ENCODE measurements at places on chromosomes 2 and 18.

GRCh38 chr18:49028091-49028490 lies 77.3 kb upstream of the SMAD7 start:
- no peak for DNase-seq

- no peak for DNase-seq
These were observed 127.6 kb upstream of the HS6ST1 start for GRCh38 chr2:128446049-128446873.

DNA sequence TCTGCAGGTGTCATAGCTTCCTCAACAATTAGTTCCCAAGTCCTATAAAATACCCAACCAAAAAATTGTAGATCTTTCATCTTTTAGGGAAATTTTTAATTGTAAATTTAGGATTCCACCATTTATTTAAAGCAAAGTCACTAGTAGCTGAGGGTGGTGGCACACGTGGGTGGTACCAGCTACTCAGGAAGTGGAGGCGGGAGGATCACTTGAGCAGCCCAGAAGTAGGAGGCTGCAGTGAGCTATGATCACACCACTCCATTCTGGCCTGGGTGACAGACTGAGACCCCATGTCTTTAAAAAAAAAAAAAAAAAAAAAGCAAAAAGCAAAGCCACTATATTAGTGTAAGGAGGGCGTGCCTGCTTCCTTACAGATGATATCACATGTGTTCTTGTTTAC lies 60.3 kb upstream of the GREB1L start:
- DNase-seq, result no peak

DNA sequence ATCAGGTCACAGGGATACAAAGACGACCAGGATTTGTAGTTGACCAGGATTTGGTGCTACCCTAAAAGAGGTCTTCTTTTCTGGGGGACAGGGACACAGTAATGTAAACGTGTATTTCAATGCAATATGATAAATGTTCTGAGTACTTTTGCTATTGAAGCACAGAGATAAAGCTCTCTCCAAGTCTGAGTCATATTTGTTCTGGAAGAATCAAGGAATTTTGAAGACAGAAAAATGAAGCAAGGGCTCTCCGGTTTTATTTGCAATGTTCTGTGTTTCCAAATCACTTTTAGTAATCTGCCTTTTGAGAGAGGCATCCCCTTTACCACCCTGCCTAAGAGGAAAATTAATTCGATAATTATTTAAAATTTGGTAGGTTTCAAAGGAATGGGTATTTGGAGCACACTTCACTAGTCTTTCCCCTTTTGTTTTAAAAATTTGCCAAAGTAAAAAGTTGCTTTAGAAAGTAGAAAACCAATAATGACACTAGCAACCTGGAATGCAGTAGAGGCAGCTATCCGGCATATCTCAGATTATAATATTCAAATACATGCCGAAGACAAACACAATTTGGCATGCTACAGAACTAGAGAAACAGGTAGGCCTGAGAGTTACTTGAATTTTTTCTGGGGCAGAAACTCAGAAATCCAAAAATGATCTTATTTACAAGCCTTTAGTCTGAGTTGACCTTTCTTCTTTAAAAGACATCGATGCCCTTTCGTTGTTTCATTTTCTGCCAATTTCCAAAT lies 82.7 kb downstream of the MREG start:
- no peak for DNase-seq

GRCh38 chr2:84954329-84954728 lies 16.6 kb upstream of the KCMF1 start:
- no peak for DNase-seq

DNA sequence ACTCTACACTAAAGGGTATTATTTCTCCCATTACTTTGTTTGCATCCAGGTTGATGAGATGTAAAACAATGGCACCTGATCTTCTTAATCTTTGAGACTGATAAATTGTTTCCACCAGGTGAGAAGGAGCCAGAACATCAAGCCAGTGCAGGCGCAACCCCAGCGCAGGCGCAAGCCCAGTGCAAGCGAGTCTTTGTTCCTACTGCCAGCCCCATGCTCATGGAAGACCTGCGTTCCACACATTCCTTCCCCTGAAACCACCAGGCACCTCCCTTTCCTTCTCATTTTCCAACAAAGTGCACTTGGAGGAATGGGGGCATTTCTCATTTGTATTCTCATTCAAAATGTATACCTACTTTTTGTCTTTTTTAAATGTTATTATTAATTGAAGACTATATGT lies 188.7 kb upstream of the SMAD2 start:
- no peak for DNase-seq

GRCh38 chr2:70946832-70947442 lies 11.2 kb downstream of the ATP6V1B1 start:
- DNase-seq, result peak; percentile 65

DNA sequence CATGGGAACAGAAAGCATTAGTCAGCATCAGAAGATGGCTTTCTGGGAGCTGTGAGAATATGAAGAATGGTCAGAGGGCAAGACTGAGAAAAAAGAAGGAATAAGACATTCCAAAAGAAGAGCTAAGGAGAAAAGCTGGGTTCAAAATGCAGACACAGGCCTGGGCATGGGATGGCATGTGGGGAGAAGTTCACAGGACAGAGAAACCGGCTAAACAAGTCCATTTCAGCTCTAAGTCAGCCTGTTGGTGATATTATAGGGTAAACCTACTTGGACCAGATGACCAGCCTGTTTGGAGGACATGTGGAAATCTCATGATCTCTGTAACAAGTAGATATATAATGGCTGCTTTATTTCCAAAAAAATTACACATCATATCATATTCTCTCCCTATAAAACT lies 91.7 kb upstream of the MEIS1 start:
- DNase-seq, result no peak

DNA sequence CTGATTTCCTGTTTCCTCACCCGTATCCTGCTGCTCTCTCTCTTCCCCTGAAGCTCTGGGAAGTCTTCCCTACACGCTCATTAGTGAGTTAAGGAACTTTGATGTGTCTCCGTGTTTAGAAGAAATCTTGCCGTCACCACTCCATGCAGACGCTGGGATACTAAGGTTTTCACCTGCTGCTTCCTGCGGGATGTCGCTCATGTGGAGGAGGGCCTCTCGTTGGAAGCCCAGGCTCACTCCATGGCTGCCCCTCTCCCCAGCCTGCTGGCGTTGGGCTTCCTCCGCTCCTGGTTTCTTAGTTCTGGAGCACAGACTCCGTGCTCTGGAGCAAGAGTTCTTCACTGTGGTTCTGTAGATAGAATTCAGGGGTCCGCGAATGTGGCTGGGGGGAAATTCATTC lies 326.3 kb downstream of the GBX2 start:
- no peak for DNase-seq

DNA sequence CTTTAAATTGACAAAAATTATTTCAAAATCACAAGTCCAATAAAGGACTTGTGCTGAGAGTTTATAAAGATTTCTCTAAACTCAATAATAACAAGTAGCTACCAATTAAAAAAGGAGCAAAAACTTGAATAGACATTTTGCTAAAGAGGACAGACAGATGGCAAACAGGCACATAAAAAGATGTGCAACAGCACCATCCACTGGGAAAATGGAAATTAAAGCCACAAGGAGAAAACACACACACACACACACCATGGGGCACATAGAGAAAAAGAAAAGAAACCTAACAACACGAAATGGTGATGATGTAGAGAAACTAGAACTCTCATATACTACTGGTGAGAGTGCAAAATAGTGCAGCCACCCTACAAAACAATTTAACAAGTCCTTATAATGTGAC lies 12.6 kb upstream of the SLC9A4 start:
- DNase-seq, result no peak

DNA sequence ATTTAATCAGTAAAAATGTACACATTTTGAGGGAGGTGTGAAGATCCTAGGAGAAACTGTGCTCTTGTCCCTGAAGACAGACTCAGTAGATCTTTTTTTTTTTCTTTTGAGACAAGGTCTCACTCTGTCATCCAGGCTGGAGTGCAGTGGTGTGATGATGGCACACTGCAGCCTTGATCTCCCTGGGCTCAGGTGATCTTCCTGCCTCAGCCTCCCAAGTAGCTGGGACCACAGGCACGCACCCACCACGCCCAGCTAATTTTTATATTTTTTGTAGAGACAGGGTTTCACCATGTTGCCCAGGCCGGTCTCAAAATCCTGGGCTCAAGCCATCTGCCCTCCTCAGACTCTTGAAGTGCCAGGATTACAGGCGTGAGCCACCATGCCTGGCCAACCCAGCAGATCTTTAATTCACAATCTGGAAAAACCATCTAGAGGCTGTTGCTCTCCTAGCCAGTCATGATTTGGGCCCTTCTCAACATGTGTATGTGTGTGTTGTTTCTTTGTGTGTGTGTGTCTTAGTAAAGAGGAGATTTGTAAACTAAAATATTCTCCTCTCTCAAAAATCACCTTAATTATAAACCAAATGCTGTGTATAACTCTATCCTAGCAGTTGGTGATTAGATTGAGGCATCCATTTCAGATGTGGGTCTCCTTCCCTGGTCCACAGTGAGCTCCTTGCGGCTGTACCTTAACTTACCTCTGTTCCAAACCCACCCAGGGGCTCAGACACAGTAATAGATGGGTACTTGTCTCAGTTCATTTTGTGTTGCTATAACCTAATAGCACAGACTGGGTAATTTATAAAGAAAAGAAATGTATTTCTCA lies 3.9 kb upstream of the MYCN start:
- DNase-seq, result no peak

- DNase-seq, result no peak
These were observed 99.8 kb downstream of the AKAIN1 start for GRCh38 chr18:5097116-5097703.

- no peak for DNase-seq
These were observed 202.7 kb downstream of the ACKR3 start for GRCh38 chr2:236772220-236772837.

DNA sequence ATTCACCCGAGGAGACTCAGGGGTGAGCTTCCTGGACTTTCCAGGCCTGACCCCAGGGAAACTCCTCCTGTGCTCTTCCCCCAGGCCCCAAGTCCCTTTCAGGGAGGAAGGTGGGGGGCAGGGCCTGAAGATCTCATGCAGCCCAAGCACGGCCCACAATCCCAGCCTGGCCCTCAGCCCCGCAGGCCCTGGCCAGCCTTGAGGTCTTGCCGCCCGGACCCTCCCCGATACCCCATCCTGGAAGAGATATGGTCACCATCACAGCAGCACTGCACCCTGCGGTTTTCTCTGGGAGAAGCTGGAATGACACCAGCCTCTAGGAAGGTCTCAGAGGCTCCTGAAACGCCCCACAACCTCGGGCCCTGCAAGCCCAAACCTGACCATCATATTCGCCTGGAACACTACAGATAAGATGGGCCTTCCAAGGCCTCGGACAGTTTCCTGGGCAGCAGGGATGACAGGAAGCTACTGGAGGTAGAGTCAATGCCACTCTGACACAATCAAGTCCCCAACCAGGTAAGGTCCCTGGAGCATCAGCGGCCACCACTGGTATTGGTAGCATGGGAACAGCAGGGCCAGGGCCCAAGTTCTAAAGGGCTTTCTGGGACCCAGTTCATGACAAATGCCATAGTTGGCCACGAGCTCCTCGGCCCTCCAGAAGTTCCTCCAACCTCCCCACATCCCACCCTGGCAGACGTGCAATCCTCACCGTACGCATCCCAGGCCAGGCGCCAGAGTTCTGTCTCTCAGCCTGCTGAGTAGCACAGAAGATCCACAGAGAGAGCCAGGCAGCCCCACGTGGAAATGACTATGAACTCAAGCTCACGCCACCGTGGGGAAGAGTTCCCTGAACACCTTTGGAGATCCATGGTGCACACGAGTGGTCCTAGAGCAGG lies 8.6 kb downstream of the SDC1 start:
- DNase-seq, result no peak

DNA sequence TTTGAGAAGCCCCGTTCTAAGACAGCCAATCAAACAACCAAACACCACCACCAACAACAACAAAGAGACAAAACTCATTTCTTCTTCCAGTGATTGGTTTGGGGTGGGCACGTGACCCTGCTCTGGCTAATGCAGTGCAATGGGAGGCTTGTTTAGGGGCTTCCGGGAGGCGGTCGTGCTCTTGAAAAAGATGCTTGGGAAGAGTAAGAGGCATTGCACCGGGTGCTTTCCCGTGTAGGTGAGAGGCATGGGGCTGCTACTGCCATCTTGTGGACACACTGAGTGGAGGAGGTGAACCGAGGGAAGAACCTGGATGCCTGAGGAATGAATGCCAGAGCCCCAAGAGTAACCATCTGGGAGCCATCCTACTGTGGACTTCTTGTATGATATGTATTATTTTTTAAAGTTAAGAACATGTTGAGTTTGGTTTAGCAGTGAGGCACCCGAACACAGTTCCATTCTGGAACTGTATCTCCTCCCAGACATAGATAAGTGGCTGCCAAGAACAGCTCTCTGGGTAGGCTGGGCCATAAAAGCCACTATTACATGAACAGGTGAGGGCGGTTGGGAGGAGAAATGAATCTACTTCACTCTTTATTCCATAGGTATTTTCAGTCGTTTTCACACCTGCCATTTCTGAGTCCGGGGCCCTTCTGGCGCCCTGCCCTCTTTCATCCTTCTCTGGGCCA lies 19.1 kb upstream of the ARHGAP25 start:
- peak; percentile 7 for DNase-seq

GRCh38 chr2:75023666-75024455 lies 65.4 kb downstream of the POLE4 start:
- no peak for DNase-seq

DNA sequence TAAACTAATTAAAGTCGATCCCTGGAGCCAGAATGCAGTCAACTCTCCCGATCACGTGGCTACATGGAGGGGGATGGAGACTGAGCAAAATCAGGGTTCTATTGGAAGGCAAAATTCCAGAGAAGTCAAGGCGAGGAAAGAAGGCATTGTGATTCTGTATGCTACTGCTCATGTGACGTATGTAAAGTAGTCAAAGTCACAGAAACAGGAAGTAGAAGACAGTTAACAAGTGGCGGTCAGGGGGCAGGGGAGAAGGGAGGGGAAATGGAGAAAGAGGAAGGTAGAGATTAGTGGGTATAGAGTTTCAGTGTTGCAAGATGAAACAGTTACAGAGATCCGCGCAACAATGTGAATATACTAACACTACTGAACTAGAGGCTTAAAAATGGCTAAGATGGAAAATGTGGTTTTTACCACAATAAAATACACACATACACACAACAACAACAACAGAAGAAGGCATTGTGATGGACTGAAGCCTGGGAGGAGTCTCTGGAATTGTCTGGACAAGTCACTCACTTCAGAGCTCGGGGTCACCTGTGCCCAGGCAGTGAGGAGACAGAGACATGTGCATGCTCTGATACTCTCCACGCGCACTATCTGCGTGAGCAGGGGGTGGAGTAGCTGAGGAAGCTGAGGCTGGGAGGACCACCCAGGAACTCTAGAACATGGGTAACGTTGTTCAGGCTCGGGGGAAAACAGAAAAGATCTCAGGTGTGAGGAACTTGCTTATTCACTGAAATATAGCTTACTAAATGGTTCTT lies 89.9 kb upstream of the CDCA7 start:
- DNase-seq, result no peak

DNA sequence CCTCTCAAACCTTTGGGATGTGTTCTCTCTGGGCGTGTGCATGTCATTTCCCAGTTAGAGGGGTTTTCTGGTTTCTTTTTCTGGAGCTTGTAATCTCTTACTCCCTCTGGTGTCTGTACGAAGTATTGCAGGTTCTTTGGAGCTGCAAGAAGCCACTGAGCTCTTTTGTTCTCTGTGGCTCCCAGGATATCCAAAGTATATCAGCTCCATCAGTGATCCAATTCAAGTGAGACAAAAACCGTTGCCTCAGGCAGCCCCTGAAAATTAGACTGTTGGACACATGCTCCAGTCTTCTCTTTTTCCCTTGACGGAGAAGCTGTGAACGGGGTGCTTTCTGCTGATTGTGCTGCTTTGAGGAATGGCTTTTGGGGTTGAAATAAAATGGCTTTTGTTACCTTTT lies 59.0 kb upstream of the LDLRAD4 start:
- peak; percentile 30 for DNase-seq
